ENCODE measurements at places on chromosomes 3 and 15.

DNA sequence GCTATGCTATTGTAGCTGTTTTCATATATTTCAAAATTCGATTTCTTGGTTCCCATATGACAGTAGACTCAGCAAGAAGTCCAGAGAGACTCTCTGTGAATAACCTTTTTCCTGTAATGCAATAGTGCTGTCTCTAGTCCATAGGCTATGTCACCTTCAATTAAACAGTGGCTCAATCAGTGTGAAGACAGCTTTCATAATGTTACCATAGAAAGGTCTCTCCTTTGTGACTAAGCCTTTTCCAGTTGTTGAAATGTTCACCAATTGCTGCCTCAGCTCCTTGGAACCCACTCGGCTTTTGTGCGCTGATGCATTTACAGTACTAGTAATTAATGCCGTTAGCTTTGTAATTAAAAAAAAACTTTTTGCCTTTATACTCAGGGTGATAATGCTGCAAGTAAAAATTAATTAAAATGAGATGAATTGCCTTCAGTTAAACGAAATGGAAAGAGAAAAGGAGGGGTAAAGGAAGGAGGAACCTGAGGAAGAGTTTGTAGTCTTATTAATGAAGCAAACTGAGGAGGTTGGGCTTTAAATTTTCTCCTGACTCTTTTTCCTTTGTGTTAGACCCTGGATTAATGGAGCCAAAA is 214.8 kb downstream of the LSAMP start:
- DNase-seq = no peak

DNA sequence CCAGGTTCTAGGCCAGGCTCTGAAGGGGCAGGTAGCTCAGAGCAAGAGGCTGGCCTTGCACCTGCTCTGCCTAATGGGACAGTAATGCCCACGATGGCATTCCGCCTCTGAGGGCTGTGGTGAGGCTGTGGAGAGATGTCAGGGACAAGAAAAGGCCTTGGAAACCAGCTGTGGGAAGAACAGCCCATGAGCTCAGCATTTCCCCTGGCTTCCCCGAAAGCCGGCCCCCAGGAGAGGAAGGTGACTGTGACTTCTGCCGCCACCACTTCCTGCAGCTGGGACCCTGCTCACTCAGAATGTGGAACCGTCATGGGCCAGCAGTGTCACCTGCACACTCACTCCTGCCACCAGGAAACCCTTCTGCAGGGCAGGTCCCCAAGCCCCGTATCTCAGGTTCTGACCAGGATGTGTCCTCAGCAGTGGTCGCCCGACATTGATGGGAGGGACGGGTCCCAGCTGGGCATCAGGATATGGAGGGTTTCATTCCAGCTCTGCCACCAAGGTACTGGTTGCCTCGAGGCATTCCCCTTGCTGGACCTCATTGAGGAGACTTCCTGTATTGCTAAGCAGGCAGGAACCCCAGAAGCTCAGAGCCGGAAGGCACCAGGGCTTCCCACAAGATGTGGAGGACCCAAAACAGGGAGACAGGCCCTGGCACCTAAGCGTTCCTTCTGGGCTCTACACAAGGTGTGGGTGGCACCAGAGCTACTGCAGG is 30.7 kb downstream of the SEMA7A start:
- no peak for DNase-seq

GRCh38 chr15:78842519-78842918 is 30.2 kb upstream of the MORF4L1 start:
- DNase-seq = no peak

GRCh38 chr3:194321693-194322640 is 29.2 kb downstream of the CPN2 start:
- DNase-seq = no peak

GRCh38 chr15:70093481-70094319 is 4.0 kb downstream of the TLE3 start:
- DNase-seq = no peak

DNA sequence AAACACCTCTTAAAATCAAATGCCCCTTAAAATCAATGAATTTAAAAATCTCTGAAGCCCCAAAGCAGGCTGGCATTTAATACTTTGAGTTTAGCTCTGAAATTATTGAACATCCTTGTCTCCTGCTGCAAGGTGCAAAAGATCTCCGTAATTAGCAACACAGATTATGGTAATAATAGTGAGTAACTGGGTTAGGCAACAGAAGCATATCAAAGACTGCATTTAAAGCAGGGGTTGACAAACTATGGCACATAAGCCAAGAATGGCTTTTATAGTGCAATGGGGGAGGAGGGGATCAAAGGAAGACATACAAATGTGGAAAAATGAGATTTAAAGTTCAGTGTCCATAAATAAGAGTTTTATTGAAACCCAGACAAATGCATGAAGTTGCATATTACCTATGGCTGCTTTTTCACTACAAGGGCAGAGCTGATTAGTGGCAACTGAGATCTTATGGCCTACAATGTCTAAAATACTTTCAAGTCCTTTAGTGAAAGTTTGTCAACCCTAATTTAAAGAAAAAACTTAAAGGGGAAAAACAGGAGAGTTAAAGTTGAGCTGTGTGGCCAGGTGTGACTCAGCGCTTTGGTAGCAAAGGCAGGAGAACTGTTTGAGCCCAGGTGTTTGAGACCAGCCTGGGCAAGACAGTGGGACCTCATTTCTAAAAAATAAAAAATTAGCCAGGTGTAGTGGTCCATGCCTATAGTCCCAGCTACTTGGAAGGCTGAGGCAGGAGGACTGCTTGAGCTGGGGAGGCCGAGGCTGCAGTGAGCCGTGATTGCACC is 157.6 kb downstream of the TBL1XR1 start:
- DNase-seq = no peak

DNA sequence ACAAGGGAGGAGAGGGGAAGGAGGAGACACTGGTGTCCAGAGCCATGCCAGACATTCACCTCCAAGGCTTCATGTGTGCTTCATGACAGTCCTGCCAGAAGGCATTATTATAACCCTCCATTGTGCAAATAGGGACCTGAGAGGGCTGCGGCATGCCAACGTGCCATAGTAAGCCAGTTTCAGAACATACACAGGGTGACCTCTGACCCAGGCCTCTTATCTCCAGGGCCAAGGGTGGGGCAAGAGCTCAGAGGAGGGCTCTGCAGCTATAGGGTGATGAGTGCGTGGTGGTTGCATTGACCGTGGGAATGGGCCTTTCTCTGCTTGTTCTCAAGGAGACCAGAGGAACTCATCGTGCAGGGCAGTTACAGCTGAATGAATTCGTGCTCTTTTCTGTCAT is 9.7 kb upstream of the ACSBG1 start:
- DNase-seq = no peak

GRCh38 chr3:184227481-184227935 is 1.9 kb upstream of the VWA5B2 start:
- no peak for DNase-seq

DNA sequence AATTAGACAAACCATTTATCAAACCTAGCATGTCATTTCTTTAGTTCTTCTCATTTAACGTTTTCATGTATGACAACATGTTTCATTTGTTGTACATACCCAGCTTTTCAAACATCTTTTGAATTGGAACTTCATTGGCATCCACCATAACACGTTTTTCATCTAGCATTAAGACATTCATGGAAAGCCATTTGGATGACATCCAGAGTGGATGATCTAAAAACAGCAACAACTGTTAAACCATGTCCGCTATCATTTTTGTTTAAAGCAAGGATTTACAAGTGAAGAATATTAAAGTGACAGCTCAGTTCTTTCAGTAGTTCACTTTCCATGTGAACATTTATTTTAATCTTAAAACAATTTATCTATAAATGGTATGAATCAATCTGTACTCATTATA is 14.5 kb downstream of the GATM start:
- no peak for DNase-seq

DNA sequence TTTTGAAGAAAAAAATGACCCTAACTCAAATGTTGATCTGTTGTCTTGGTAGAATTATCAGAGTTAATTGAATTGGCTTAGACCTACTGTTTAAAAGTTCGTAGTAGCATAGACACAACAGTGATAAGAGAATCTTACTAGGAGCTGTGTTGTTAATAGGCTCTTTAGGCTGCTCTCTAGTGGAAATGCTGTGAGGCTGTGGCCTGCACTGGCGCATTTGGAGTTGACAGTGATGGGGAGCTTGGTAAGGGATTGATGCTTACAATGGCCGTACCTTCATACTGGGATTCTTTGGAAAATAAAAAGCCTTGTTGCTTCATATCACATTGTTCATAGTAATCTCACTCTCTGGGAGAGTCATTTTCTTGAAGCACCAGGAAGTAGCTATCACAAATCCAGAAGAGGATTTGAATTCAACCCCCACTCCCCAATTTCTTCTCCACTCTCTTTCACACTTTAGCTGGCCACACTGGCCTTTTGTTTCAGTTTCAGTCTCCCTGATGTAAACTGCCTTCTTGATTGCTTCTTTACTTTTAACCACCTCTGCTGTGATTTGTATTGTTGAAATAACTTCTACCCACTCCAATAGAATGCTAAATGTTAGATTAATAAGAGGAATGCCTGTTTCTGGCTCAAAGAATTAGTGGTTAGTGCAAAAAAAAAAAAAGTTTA is 56.6 kb downstream of the CEP63 start:
- no peak for DNase-seq

DNA sequence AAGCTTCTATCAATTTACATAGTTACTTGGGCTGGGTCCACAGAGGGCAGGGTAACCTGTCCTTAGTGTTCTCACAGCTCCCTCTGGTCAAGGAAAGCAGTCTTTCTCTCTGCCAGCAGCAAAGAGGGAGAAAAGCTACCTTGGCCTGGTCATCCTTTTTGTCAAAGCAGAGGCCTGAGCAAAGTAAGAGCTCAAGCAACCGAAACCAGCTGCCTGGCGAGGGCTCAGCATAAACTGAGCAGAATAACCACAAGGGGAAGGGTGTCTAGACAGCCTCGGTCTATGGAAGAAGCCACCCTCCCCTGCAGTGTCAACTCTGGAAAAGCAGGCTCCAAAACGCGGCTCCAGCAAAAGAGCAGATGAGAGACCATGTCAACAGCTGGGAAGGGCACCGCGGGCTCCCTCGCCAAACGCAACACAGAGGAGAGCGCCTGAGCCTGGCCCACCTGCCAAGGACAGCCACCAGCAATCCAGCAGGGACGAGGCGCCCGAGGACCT is 17.4 kb downstream of the LRIG1 start:
- DNase-seq = peak; percentile 25

GRCh38 chr3:152785051-152785450 is 49.9 kb upstream of the P2RY1 start:
- DNase-seq = no peak

DNA sequence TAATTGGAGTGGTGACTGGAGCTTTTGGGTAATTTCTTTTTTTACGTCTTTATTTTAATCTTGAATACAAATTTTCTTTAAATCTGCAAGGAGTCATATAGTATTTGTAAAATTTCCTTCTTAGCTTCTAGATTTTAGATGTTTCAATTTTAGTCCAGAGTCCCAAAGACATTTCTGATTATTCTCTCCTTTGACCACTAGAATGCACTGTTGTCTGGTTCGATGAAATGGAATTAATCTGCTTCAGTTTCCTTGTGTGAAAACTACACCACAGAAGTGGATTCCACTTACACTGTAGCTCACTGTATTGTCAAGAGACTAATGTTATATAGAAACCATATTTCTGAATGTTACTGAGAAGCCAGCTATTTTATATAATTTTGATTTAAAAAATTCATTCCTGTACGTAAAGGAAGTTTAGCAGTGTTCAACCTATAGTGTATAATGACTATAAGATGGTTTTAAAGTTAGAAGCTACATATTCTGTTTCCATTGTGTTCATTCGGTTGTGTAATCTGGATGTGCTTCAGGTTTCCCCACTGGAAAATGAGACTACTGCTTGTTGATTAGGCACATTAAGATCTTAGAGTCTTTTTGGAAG is 6.1 kb downstream of the GRAMD1C start:
- peak; percentile 9 for DNase-seq

- DNase-seq = no peak
Measured at GRCh38 chr15:77457905-77458265, 37.2 kb downstream of the HMG20A start.

DNA sequence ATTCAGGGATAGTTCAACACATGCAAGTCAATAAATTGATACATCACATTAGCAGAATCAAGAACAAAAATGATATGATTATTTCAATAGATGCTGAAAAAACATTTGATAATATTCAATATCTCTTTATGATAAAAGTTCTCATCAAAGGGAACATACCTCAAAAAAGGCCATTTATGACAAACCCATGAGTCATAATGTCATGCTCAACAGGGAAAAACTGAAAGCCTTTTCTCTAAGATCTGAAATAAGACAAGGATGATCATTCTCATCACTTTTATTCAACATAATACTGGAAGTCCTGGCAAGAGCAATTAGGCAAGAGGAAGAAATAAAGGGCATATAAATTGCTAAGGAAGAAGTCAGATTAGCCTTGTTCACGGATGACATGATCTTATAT is 54.1 kb upstream of the TMEM158 start:
- DNase-seq = no peak

- DNase-seq = no peak
Measured at GRCh38 chr3:111605018-111605417, 9.9 kb upstream of the ZBED2 start.

- DNase-seq = no peak
Measured at GRCh38 chr3:16364963-16365362, 100.0 kb downstream of the OXNAD1 start.

DNA sequence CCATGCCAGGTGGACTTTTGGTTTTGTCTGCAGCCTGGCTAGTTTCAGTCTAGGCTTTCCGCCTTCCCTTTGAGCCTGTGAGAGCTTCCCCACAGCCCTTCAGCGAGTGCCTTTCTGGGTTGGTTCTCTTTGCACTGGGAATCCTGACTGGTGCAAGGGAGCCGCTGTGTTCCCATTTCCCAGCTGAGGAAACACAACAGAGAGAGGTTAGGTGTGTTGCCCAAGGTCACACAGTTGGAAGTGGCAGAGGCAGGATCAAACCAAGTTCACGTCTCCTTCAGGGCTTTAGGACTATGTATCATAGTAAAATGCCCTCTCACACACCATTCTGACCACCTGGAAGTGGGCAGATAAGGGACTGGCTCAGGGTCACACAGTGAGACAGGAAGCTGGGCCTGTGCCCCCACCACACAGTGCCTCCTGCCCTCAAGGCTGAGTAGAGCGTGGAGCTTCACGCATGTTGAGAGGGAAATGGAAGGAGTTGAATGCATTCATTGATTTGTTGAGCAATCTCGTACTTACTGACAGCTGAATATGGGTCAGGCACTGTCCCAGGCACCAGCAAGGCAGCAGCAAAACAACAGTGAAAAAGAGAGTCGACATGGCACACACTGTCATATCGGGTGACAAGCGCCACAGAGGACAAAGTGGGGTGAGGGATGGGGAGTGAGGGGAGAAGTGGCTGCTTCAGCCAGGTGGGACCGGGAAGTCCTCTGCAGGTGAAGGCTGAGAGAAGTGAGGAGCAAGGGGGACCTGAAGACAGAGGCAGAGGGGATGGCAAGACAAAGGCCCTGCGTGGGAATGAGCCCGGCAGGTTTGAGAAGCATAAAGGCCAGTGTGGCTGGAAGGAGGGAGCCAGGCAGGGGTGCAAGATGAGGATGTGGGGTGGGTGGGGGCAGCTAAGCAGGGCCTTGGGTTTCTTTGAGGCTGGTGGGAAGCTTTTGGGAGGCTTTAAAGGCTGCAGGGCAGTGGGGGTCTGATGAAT is 12.3 kb upstream of the ANPEP start:
- DNase-seq = no peak

- DNase-seq = no peak
Measured at GRCh38 chr15:35243758-35244157, 158.7 kb upstream of the NANOGP8 start.

GRCh38 chr3:11312166-11312565 is 40.0 kb downstream of the ATG7 start:
- no peak for DNase-seq

Measured in DMS 273 treated with DMSO at 0.1 percent for 48 hours (cell line).